ENCODE measurements at places on chromosomes 4 and X.

DNA sequence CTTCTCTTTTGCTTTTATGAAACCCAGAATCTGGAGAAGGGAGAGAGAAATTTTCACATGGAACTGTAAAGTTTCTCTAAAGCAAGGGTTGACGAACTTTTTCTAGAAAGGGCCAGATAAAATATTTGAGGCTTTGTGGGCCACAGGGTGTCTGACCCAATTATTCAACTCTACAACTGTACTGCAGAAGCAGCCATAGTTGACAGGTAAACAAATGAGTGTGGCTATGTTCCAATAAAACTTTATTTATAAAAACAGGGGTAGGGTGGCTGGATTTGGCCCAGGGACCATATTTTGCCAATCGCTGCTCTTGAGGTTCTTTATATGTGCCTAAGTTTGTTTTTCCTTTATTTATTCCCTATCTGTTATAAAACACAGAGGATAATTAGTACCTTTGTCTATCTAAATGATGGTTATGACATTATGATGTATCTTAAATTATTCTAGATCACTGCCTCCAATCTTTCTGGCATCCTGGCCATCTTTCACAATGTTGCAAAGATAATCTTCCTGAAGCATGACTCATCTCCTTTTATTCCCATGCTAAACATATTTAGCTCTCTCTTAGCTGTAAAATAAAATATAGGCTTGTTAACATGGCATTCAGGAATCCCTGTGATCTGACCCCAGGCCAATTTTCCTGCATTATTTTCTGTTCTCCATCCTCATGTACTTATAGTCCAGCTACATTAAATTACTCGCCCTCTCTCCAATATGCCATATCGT is 106.8 kb upstream of the CBLL2 start:
- DNase-seq = no peak

- no peak for DNase-seq
These were observed 12.1 kb downstream of the HAND2 start for GRCh38 chr4:173517781-173518424.

- DNase-seq = no peak
These were observed 7.7 kb downstream of the SCML1 start for GRCh38 chrX:17744896-17745523.

GRCh38 chr4:53907772-53908171 is 156.6 kb downstream of the CHIC2 start:
- DNase-seq = no peak

- DNase-seq = no peak
These were observed 1545.4 kb upstream of the PCDH10 start for GRCh38 chr4:131603705-131604104.

DNA sequence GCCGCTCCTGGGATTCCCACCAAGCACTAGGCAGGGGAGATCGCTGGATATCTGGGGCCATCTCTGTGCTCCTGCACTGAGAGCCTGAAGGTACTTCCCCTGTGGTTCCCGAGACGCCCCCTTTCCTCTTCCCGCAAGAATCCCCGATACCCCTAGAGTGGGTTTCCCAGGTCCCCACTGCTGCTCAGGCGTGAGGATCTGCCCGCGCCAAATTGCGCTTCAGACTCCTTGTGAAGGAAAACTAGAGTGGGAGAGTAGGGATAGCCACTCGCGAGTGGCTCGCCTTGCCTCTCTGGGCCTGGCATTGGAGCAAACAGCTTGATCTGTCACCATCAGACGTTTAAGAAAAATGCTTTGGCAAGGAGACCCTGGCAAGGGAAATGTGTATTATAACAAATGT is 1.5 kb downstream of the IL1RAPL2 start:
- no peak for DNase-seq

DNA sequence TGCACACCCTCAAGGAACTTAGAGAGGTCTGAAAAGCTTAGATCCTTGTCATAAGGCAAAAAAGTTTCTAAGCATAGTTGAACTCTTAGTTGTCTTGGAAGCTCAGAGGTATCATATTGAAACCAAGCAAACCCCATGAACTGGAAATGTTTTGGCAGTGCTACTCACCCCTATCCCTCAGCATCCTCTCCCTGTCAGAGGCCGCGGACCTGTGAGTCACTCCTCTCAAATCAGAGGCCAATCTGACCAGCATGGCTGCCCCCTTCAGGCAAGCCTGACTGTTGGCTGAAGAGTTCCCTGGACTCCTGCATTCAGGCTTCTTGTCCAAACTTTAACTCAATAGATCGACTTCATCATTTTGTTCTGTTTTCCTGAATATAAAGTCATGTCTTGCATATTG is 69.4 kb downstream of the KCNIP4 start:
- no peak for DNase-seq

GRCh38 chrX:148500423-148501385 is at the start of gene AFF2:
Gene AFF2, plus strand, starts transcription at chrX:148500617. Its CDS starts 481 bp downstream, at chrX:148501098.
- DNase-seq = no peak

GRCh38 chr4:143282211-143282707 is 54.4 kb upstream of the GAB1 start:
- no peak for DNase-seq

GRCh38 chr4:183356173-183356830 is 34.1 kb upstream of the CLDN24 start:
- DNase-seq = no peak

DNA sequence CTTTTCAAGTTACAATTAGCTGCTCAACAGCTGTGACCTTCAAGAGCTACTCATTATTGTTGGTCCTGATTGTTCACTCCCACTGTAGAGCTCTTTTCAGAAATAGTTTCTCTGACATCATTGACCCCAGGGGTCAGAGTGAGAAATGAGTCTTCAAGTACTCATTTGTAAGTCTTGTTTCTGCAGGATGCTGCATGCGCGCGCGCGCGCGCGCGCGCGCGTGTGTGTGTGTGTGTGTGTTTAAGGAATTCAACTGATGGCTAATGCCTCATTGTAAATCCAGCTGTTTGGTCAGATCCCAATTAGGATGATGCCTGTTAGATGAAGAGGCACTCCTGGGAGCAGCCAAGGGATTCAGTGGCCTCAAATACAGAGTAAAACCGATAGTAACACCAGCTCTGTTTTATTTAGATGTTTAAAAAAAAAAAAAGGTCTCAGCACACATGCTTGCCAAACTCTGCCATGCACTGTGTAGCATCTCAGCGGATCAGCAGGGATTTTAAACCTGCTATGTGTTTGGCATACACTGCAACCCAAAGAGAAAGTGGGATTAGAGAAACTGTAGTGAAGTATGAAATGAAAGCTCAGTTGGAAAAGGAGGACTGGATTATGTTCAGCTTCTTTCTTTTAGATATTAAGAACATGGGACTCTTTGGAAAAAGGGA is 332.3 kb downstream of the ADGRL3 start:
- no peak for DNase-seq

DNA sequence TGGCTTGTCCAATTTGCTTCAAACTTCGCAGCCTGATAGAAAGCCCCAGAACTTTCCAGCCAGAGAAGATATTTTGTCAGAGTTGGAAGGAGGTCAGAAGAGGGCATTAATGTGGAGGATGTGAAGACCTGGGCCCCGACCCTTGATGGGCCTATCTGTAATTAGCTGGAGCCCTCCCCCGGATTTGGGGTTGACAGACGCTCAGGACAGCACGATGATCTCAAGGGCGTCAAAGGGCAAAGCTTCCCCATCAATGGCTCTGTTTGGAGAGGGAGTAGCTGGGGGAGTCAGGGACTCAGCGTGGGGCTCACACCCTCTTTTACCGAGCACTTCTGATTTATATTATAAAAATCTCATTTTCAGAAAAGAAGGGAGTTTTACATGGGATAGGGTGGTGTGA is 59.0 kb upstream of the PPP2R3B start:
- no peak for DNase-seq

DNA sequence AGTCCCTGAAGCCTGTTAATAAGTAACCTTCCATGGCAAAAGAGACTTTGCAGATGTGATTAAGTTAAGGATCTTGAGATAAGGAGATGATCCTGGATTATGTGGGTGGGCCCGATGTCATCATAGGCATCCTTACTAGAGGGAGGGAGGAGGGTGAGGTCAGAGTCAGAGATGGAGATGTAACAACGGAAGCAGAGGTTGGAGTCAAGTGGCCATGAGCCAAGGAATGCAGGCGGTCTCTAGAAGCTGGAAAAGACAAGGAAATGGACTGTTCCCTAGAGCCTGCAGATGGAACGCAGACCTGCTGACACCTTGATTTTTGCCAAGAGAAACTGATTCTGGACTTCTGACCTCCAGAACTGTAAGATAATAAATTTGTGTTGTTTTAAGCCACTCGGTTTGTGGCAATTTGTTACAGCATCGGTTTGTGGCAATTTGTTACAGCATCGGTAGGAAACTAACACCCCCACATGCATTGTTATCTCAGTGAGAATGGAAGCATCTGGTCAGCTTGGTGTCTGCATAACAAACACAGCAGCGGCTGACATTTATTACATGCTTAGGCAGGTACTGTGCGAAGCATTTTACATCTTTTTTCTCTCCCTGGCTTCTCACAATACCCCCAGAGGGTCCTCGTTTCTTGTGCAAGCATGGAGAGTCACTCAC is 55.6 kb downstream of the CLDN34 start:
- DNase-seq = no peak

GRCh38 chr4:64503945-64504675 is 94.9 kb upstream of the TECRL start:
- DNase-seq = no peak

DNA sequence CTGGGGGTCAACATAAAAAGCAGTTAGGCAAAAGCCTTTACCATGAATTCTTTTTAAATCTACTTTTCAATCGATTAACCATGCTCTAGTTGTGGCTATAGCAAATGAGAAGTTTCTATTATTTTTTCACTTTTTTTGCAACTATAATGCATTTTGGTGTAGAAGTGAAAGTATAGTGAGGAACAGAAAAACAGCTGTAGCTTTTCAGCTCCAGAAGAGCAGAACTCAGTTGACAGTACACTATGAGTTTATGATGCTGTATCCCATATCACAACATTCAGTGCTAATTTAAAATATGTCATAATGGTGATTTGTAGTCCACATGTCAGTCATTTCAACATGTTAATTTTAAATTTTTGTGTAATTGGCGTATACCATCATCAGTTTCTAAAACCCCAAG is 8.7 kb upstream of the MUC7 start:
- no peak for DNase-seq

- no peak for DNase-seq
These were observed 20.6 kb downstream of the SH3KBP1 start for GRCh38 chrX:19866626-19867410.

DNA sequence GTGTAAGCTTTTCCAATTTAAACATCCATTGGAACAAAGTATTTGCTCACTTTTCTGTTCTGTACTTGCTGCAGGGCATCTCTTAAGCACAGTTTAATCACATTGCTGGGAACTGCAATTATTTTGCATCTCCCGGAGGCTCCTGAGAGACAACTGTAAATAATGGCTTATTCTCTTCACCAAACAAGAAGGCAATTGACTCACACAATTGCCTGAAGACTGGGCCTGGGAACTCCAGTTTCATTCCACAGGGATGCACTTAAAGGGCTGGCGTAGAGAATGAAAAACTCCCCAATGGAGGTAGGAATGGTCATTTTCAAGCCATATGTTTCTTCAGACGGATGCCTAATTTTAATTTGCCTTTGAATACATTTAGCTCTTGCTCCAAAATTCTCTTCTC is 29.5 kb downstream of the TFDP3 start:
- DNase-seq = no peak

DNA sequence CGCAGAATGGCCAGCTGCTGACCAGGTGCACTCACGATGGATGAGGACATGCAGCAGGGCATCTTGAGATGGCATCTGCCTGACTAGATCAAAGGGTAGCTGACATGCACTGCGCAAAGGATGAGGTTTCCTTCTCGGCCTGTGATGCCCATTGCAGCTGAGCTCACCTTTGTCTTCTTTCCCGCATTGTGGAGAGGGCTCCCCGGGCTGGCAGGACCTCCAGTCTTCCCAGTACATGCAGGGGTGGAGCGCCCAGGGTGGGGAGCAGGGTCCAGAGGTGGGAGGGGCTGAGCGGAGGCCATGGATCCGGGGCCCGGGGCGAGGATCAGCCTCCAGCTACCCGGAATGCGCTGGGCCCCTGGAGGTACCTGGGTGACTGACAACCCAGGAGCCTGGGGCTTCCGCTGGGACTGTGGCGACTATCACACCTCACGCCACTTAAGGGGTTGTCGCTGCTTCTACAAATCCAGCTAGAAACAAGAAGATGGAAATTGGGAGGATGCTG is 12.0 kb downstream of the TREX2 start:
- no peak for DNase-seq

DNA sequence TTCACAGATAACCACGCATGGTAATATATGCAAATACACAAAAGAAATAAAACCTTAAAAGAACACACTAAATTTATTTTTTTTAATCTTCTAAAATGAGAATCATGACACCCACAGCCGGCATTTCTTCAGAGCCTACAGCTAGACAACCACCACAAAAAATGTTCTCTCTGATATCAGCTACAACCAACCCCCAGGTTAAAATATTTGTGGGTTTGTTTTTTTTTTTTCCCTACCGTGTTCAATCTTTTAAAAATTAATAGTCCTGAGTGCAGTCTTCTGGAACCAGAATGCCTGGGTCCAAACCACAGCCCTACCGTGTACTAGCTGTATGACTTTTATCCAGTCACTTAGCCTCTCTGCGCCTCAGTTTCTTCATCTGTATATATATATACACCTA is 36.0 kb downstream of the MAML3 start:
- no peak for DNase-seq

DNA sequence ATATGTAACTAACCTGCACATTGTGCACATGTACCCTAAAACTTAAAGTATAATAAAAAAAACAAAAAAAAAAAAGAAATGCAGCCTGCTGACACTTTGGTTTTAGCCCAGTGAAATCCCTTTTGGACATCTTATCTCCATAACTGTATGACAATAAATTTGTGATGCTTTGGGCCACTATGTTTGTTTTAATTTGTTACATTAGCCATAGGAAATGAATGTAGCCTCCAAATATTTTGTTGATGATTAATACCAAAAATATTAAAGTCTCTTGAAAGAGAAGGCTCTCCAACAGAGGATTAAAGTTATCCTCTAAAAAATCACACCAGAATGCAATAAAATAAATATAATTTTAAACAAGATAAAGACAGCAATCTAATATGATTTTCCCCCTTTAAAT is 852.7 kb upstream of the SLIT2 start:
- DNase-seq = no peak

- no peak for DNase-seq
These were observed 765 bp downstream of the CFAP97 start for GRCh38 chr4:185202984-185203485.

- DNase-seq = no peak
These were observed 51.4 kb upstream of the HHIP start for GRCh38 chr4:144594471-144594986.

GRCh38 chr4:76744241-76744921 is 153.6 kb downstream of the SOWAHB start:
- DNase-seq = no peak
